NCI-H82 (cell line): ENCODE measurements at places on chromosomes 1 and 21.

GRCh38 chr1:51070640-51071039 lies 31.4 kb upstream of the C1orf185 start:
- DNase-seq, result no peak

DNA sequence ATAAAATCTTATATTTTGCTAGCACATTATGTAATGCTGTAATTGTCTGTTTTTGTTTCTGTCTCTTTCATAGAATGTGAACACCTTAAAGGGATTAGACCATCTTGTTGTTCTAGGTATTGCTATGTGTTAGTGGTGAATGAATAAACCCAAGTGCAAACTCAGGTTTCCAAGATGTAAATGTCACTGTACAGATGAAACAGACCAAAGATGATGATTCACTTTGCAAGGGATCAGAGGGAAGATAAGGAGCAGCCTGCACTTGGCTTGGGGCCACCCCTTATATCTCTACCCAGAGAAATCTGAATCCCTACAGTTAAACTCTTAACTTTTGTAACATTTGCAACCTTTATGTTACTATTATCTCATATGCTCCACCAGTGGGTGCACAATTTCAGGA lies 25.4 kb downstream of the UROD start:
- DNase-seq, result no peak

- no peak for DNase-seq
Observed at GRCh38 chr1:20087668-20088067, 17.7 kb downstream of the PLA2G5 start.

DNA sequence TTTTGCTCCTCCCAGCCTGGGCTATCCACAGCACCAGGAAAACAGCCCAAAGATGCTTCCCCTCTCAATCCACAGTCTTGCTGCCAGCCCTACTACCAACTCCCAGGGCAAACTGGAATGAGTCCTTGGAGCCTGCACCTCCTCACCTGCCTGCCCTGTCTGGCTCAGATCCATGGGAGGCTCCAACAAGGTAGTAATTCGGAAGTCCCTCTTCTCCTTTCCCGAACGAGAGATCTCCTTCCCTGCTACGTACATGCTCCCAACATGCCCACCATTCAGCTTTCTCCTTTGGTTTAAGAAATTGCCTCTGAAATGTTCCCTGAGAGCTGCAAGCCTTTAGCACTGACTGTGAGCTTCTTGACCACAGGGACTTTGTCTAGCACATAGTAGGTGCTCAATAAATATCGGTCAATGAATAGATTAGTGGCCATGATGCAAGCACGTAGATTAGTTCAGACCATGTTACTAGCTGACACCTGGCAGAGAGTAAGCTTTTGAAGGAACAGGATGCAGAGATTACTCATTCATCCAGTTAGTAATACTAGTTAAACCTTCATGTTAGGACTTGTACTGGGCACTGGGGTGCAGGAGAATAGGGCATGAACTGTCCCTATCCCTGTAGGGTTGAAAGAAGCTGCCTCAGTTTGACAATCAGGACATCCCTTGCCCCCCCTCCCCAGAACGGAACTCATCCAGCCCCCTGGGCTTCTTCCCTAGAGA lies 80.1 kb downstream of the DISP3 start:
- DNase-seq, result no peak

- DNase-seq, result no peak
Observed at GRCh38 chr1:1833456-1833855, 55.2 kb upstream of the NADK start.

GRCh38 chr1:67561704-67562113 lies 123.3 kb upstream of the GADD45A start:
- peak; percentile 94 for DNase-seq

GRCh38 chr1:84083307-84083706 lies 60.8 kb upstream of the PRKACB start:
- peak; percentile 91 for DNase-seq

DNA sequence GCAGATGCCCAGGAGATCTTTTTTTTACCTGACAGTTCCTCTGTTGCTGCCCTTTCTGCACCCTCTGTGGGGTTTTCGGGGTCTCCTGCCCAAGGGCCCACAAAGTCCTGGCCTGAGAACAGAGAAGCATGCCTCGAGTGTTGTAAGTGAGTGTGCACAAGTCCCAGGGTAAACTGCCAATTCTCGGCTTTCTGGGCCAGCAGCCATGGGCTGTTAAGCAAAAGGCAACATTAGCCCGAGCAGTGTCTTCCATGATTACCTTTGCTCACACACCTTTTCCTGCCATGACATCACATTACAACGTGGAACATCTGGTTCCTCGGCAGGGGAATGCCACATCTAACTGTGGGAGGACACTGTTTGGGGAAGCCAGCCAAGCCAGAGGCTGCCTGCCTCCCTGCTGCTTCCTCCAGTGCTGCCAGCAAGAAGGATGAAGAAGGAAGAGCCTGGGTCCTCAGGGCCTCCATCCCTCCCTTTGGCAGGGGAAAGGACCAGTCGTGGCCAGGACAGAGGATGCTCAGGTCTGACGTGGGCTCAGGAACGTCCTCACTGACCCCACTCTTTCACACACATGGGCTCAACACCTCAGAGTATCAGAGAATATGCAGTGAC lies 485.9 kb downstream of the OMA1 start:
- DNase-seq, result no peak

DNA sequence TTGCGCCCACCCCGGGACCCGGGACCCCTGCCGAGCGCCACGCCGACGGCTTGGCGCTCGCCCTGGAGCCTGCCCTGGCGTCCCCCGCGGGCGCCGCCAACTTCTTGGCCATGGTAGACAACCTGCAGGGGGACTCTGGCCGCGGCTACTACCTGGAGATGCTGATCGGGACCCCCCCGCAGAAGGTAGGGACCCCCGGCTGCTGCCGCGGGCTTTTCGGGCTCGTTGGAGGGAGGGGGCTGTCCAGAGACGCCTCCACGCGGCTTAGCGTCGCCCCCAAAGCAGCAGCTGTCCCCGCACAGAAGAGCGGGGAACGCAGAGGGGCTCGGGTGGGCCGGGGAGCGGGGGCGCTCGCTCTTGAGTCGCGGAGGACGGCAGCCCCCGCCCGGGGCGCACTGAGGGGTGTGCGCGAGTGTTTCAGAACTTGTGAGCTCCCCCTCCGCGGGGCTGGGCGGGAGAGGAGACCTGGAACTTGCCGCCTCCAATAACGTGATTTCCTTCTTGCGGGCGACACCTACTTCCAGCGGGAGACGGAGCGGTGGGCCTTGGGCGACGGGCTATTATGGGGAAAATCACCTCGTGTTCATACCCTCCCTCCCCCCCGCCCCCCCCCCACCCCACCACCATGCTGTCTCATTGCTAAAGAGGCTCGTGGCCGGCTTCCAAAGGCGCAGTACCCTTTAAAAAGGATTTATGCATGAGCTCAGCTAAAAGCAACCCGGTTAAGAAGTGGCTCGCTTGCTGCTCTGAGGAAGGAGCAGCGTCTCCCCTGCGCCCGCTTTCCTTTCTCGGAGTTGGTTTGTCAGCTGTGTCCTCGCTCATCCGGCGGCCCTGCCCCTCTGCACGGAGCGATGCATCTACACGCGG lies 664 bp downstream of the BACE2 start:
- DNase-seq, result peak; percentile 25

- no peak for DNase-seq
Observed at GRCh38 chr1:116516631-116517030, 54.2 kb downstream of the CD58 start.

GRCh38 chr1:187948170-187948794 lies 1119.5 kb downstream of the PLA2G4A start:
- no peak for DNase-seq

GRCh38 chr1:153404086-153404635 lies 12.2 kb upstream of the S100A7A start:
- no peak for DNase-seq

GRCh38 chr1:11078631-11079030 lies 18.8 kb upstream of the SRM start:
- DNase-seq, result no peak

GRCh38 chr1:231676487-231676886 lies 49.9 kb downstream of the DISC1 start:
- no peak for DNase-seq

DNA sequence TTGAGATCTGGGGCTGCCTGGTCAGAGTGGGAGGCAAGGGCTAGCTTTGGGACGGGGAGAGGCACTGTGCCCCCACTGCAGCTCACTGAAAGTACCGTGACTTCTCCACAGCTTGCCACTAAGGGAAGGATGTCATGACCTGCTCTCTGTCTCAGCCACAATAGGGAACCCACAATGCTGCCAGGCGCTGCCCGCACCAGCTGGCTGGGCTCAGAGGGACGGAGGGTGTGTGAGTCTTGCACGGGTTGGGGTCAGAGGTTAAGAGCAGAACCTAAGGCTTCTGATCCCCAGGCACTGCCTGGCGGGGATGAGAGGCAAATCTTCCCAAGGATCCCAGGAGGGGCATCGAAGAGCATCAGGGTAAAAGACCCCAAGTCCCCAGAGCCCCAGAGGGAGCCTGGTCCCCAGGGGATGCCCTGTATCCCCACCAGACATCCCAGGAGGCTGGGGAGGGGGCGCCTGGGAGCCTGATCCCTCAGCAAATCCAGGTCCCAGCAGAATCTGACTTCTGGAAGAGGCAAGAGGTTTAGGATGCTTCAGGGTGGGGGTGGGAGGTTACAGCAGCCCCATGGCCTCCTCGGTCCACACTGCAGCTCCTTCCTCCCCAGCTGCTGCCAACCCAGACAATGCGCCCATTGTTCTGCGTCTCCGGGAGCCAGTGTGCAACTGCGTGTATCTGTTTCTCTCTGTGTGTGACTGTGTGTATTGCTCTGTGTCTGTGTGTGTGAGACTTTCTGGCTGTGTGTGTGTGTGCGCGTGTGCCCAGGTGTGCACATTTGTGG lies 2.0 kb upstream of the MARCKSL1 start:
- no peak for DNase-seq

DNA sequence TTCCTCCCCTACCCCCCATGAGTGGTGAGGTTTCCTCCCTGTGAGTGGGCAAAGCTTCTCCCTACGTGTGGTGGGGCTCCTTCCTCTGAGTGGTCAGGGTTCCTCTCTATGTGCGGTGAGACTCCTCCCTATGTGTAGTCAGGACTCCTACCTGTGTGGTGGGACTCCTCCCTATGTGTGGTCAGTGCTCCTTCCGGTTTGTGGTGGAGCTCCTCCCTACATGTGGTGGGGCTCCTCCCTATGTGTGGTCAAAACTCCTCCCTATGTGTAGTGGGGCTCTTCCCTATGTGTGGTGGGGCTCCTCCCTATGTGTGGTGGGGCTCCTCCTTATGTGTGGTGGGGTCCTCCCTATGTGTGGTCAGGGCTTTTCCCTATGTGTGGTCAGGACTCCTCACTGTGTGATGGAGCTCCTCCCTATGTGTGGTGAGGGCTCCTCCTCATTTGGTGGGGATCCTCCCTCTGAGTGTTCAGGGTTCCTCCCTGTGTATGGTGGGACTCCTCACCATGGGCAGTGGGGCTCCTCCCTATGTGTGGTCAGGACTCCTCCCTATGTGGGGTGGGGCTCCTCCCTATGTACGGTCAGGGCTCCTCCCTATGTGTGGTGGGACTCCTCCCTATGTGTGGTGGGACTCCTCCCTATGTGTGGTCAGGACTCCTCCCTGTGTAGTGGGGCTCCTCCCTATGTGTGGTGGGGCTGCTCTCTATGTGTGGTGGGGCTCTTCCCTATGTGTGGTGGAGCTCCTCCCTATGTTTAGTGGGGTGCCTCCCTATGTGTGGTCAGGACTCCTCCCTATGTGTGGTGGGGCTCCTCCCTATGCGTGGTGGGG lies 29.1 kb downstream of the PRSS38 start:
- DNase-seq, result no peak

DNA sequence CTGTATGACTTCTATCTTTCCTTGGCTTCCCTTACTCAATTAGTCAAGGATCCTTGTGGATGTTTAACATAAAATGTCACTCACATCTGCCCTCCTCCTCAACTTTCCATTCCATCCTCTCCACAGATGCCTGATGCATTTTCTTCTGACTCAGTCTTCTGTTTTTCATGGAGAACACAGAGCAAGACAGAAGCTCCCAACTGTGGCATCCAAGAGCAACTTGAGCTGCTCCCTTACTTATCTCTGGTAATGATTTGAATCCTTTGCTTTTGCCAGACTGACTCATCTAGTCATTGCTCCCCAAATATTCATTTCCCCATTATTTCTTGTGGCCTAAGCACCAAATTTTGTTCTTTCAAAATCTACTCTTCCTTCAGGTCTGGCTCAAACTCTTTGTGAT lies 120.6 kb downstream of the LYPLAL1 start:
- DNase-seq, result no peak

DNA sequence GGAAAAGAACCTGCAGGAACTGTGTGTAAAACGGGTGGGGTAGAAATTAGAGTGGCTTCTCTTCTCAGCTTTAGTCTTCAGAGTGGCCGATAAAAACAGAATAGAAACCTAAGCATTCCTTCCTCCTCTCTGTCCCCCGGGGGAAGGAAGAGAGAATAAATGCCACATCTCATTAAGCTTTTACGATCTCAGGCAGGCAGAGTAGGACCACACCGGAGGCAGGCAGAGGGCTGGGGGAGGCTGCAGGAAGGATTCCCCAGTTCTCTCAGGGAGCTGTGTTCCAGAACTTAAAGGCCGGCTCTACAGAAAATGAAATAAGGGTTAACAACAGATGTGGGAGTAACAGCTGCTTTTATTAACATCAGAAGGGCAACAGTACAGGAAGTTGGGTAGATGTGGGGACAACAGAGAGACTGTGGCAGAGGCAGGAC lies 24.5 kb upstream of the MEF2D start:
- DNase-seq, result no peak

GRCh38 chr1:208433086-208433485 lies 188.9 kb upstream of the PLXNA2 start:
- no peak for DNase-seq

GRCh38 chr1:37123276-37124115 lies 89.2 kb upstream of the GRIK3 start:
- no peak for DNase-seq

DNA sequence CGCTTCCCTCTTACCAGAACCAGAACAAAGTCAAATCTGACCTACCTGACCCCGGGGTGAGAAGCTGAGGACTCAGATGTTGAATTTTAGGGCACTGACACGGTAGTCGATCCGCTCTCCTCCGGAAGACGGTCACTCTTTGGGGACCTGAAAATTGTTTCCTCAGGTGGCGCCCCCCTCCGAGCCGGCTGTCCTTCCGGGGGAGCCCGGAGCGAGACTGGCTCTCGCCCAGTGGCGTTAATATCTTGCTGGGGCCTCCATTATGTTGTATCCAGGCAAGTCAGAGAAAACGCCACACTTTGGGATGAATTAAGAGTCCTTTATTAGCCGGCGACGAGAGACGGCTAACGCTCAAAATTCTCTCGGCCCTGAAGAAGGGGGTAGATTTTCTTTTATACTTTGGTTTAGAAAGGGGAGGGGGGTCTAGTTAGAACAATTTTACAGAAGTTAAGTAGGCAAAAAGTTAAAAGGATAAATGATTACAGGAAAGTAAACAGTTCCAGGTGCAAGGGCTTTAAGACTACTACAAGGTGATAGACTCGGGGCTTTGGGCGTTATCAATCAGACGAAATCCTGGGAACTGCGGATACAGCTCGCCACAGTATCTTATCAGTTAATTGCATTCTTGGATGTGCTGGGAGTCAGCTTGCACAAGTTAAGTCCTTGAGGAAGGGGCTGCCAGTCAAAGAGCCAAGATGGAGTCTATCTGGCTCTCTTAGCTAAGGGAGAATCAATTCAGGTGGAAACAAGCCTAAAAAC lies 269.5 kb downstream of the DSCAM start:
- no peak for DNase-seq
